ENCODE measurements at places on chromosomes 12 and 14.

DNA sequence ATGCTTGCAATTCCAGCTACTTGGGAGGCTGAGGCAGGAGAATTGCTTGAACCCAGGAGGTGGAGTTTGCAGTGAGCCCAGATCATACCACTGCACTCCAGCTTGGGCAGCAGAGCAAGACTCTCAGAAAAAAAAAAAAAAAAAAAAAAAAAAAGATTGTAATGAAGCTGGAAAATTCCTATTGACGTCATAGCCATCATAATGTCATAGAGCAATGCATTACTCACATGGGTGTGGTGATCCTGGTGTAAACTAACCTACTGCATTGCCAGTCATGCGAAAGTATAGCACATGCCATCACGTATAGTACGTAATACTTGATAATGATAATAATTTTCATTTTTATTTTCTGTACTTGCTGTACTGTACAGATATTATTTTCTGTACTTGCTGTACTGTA lies 42.7 kb upstream of the NID2 start:
- no peak for DNase-seq

GRCh38 chr14:69688299-69688649 lies 76.9 kb downstream of the SUSD6 start:
- DNase-seq, result no peak

- DNase-seq, result no peak
Observed at GRCh38 chr14:77322250-77322902, 1.5 kb downstream of the GSTZ1 start.

- DNase-seq, result no peak
Observed at GRCh38 chr12:108099778-108100489, 29.2 kb upstream of the WSCD2 start.

- DNase-seq, result peak; percentile 5
Observed at GRCh38 chr12:128644664-128645296, 179.0 kb downstream of the SLC15A4 start.

GRCh38 chr12:91529829-91530228 lies 347.2 kb upstream of the DCN start:
- DNase-seq, result no peak

DNA sequence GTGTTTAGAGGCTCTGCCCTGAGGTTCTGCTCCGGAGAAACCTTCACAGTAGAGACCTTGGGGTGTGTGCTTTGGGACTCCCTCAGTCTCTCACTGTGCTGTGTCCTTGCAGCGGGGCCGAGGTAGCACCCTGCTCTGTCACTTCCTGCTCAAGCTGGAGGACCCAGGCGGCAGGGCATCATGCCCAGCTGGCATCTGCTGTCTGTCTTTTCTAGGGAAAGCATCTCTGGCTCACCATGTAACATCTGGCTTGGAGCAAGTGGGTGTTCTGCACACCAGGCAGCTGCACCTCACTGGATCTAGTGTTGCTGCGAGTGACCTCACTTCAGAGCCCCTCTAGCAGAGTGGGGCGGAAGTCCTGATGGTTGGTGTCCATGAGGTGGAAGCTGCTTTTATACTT lies 124.5 kb downstream of the ESRRB start:
- no peak for DNase-seq

DNA sequence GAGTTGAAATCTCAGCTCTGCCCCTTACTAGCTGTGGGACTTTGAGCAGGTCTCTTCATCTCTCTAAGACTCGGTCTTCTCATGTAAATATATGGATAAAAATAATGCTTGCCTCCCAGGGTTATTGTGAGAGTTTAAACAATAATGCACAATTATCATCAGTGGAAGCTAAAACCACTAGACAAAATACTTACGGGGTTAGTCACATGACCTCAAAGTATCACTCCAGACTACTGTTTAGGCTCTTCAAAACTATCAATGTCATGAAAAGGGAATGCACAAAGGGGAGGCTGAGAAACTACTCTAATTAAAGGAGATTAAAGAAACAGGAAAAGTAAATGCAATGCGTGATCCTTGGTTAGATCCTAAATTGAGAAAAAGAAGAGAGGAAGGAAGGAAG lies 24.5 kb upstream of the TSPAN11 start:
- no peak for DNase-seq

- DNase-seq, result no peak
Observed at GRCh38 chr12:52402873-52403540, 3.1 kb downstream of the KRT82 start.

GRCh38 chr12:79452906-79453305 lies 237.9 kb downstream of the PAWR start:
- no peak for DNase-seq

GRCh38 chr14:34833549-34834523 lies 41.3 kb downstream of the BAZ1A start:
- no peak for DNase-seq

DNA sequence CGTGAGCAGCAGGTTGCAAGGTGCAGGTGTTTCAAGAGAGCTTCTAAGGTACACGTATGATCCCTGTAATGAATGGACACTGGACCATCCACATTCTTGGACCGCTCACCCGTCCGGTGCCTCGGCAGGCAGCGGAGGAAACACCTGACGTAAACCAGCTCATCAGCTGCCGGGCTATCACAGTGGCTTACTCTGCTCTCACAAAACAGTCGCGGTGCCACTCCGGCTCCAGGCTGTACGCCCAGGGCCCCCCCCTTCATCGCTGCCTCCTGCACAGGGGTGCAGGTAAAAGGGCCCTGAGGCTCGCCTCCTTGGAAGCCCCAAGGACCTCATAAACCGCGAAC lies 436 bp downstream of the VPS33A start:
- DNase-seq, result peak; percentile 56

DNA sequence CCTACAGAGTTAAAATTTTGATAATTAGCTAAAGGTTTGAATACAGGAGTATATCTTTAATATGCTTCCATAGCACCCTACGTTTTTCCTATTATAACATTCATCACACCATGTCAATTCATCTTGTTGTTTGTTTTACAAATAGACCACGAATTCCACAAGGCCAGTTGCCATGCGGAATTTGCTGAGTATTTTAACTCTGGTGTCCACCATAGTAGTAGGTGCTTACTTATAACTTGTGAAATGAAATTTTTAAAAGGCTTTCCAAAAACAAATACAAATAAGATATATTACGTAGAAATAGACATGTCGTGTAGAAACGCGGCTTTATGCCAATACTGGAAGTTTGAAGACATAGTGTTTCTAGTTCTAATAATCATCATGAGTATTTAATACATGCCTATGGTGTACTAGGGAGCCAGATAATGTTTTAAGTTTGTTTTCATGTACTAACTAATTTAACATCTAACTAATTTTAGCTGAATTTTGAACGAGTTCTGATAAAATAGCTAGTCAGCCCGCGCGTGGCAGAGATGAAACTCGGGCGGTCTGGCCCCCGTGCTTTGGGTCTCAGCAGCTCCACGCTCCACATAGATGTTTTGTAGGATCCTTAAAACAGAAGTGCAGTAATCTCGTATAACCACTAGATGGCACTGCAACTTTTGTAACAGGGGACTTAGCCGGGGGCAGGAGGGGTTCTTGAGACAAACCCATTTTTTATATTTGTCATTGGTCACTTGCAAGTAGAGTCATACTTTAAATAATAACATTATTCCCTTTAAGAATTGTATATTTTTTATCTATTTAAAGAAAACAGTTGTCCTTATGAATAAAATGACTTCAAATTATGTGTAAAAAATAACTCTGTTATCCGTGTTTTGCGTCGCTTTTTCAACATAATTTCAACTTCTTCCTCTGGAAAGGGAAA lies 10.2 kb downstream of the CD69 start:
- DNase-seq, result peak; percentile 45

GRCh38 chr14:47269756-47270492 lies 405.5 kb downstream of the MDGA2 start:
- no peak for DNase-seq

DNA sequence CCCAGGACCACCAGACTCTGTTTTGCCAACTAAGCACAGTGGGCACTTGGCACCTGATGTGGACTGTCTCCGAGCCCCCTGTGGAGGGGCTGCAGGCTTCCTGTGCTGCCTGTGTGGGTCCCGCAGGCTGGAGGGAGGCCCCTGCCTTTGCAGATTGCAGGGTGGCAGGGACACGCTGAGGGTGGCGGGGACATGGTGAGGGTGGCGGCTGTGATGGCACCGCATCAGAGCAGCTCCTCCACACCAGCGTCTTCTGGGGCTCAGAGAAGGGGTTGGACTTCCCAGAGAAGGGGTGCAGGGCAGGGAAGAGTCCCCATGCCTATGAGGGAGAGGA lies 8.1 kb downstream of the ZFYVE21 start:
- no peak for DNase-seq

GRCh38 chr12:46573347-46573658 lies 200.7 kb upstream of the SLC38A2 start:
- DNase-seq, result no peak

DNA sequence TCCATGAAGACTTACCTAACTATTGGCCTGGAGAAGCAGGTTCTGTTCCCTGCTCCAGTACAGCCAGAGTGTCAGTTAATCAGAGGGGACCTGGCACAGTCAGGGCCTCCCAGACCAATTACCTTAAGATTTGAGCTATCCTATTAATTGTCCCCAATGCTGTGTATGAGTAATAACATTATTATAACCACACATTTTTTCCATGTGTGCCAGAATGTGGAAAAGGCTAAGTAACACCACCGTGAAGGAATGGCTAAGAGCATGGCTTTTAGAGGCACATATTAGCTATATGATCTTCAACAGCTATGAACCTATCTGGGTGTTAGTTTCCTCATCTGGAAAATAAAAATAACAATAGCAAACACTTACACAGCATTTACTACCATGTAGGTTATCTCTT lies 111.1 kb upstream of the RAP1B start:
- DNase-seq, result no peak

DNA sequence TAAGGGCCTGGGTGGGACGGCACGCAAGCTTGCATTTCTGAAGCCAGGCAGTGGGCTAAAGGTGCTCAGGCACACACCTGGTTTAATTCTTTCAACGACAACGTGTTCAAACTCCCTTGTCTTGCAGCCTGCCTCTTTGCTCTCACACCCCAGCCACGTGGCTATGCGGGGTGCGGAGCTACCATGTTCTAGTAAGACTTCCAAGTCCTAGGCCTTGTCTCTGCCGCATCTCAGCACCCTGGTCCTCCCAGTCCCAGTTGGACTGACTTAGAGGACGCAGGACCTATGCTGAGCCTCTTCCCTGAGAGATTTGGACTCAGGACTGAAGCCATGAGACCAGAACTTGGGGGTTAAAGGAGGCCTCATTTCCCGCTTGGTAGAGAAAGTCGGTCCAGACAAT lies 62.2 kb downstream of the CLMN start:
- DNase-seq, result no peak

GRCh38 chr14:53035336-53036210 lies 84.7 kb upstream of the FERMT2 start:
- no peak for DNase-seq

GRCh38 chr12:52988898-52989297 lies 17.4 kb upstream of the EIF4B start:
- DNase-seq, result no peak
